ENCODE measurements at places on chromosomes 4 and X.

DNA sequence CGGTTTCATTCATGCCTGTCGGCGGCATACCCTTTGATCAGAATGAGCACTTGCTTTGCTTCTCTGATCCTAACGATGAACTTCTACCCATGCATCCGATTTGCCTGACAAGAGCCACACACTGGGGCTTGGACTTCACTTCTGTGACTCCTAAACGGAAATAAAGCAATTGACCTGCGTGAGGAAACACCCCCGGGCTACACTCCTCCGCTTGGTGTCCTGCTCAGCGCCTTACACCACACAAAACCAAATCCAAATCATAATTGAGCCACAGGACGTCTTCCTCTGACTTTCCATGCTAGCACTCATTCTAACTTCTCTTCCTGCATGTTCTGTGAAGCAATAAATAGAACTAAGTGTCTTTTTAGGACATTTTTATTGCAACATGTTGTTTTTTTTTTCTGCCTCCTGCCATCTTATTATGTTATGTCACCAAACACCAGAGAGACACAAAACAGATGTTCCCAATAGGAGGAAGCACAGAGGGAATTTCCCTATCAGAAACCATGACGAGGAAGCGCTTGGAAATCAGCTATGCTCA is 110.8 kb upstream of the FAM9B start:
- DNase-seq: no peak

- no peak for DNase-seq
Measured at GRCh38 chrX:1221296-1221845, 8.9 kb upstream of the CRLF2 start.

GRCh38 chr4:10267066-10267465 is 150.5 kb upstream of the WDR1 start:
- DNase-seq: no peak

- no peak for DNase-seq
Measured at GRCh38 chr4:151485541-151486131, 76.7 kb downstream of the FHIP1A start.

DNA sequence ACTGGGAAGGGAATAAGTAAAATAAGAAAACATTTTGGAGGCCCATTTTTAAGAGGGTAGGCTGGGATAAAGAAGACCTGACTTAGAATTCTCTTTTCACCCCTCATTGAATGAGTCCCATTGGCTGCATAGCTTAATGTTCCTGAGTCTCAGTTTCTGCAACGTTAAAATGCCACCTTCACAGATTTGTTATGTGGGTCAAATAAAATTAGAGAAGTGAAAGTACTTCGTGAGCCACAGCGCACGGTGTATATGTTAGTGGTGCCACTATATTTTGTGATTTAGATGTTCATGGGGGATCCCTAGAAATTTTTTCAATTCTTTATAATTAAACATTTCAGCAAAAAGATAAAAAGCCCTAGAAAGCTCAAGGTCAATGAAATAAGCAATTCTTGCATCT is 109.2 kb upstream of the HS3ST1 start:
- no peak for DNase-seq

Measured in CD4-positive, CD25-positive, alpha-beta regulatory T cell (primary cell).